A549 treated with Mapracorat at 1 μM for 4 hours (cell line): ENCODE measurements at places on chromosomes 7 and 10. TPM values are rescaled to one million over a fixed set of nuclear protein-coding genes. Genes with fewer than 3 reads are reported as not detected.

SERPINE1 gene
- total RNA-seq: 1,598 to 2,064 TPM (median 1,785 TPM) in 5 replicates

AGAP6 gene
- total RNA-seq: 7.3 to 10.0 TPM (median 8.6 TPM) in 5 replicates

CCDC7 gene
- total RNA-seq: 0.63 to 0.97 TPM (median 0.82 TPM) in 5 replicates

ZNF239 gene
- 1.7 to 2.5 TPM (median 1.9 TPM) in 5 replicates for total RNA-seq

SEM1 gene
- 304 to 660 TPM (median 347 TPM) in 5 replicates for total RNA-seq

AKR1B15 gene
- total RNA-seq: 21.6 to 38.9 TPM (median 35.8 TPM) in 5 replicates

DGKB gene
- total RNA-seq: not detected in 5 replicates

MINPP1 gene
- total RNA-seq: 21.0 to 26.5 TPM (median 24.6 TPM) in 5 replicates

GJC3 gene
- total RNA-seq: 0.12 to 0.21 TPM (median 0.12 TPM) in 3 of 5 replicates, not detected in the others

CPXM2 gene
- 0.07 TPM in 1 of 5 replicates, not detected in the others for total RNA-seq

UCN3 gene
- not detected in 5 replicates for total RNA-seq

VWDE gene
- 0.28 to 1.4 TPM (median 0.58 TPM) in 5 replicates for total RNA-seq

ZNF503 gene
- total RNA-seq: 6.6 to 10.4 TPM (median 9.6 TPM) in 5 replicates

SPDYE11 gene
- total RNA-seq: not detected in 5 replicates

CUBN gene
- total RNA-seq: 0.03 to 0.15 TPM (median 0.08 TPM) in 5 replicates

TWIST1 gene
- total RNA-seq: 1.5 to 4.4 TPM (median 3.9 TPM) in 5 replicates

PTF1A gene
- total RNA-seq: not detected in 5 replicates

PTN gene
- total RNA-seq: not detected in 5 replicates

STEAP4 gene
- 0.07 TPM in 1 of 5 replicates, not detected in the others for total RNA-seq

ITGB8 gene
- total RNA-seq: 0.60 to 1.8 TPM (median 1.3 TPM) in 5 replicates

HHEX gene
- total RNA-seq: 12.0 to 13.6 TPM (median 12.8 TPM) in 5 replicates

PNLIPRP1 gene
- total RNA-seq: not detected in 5 replicates

COMTD1 gene
- total RNA-seq: 34.3 to 62.0 TPM (median 58.9 TPM) in 5 replicates

HMX3 gene
- total RNA-seq: not detected in 5 replicates

CUEDC2 gene
- 61.2 to 70.8 TPM (median 65.6 TPM) in 5 replicates for total RNA-seq

SAMD9 gene
- 2.5 to 5.1 TPM (median 4.0 TPM) in 5 replicates for total RNA-seq

RFC2 gene
- 53.3 to 64.9 TPM (median 54.5 TPM) in 5 replicates for total RNA-seq

DOCK1 gene
- total RNA-seq: 20.1 to 25.5 TPM (median 24.2 TPM) in 5 replicates

CRHR2 gene
- 0.05 to 0.08 TPM (median 0.05 TPM) in 4 of 5 replicates, not detected in the other for total RNA-seq

SUGCT gene
- 0.98 to 1.8 TPM (median 1.1 TPM) in 5 replicates for total RNA-seq

ECHDC3 gene
- 8.8 to 10.6 TPM (median 9.4 TPM) in 5 replicates for total RNA-seq

CALCR gene
- not detected in 5 replicates for total RNA-seq

STOX1 gene
- total RNA-seq: 0.33 to 0.86 TPM (median 0.60 TPM) in 5 replicates

CYP2C18 gene
- 0.07 to 0.11 TPM in 2 of 5 replicates, not detected in the others for total RNA-seq

OTUD1 gene
- total RNA-seq: 2.7 to 4.2 TPM (median 3.4 TPM) in 5 replicates

CFAP58 gene
- 0.11 to 0.24 TPM (median 0.15 TPM) in 5 replicates for total RNA-seq

OR2A7 gene
- not detected in 5 replicates for total RNA-seq

ATG9B gene
- total RNA-seq: 0.39 to 0.66 TPM (median 0.65 TPM) in 5 replicates

MICALL2 gene
- 14.8 to 30.8 TPM (median 24.2 TPM) in 5 replicates for total RNA-seq

AGR2 gene
- total RNA-seq: 100 to 177 TPM (median 136 TPM) in 5 replicates

ASB13 gene
- total RNA-seq: 19.3 to 25.7 TPM (median 23.5 TPM) in 5 replicates

HABP2 gene
- 0.04 to 0.13 TPM (median 0.09 TPM) in 4 of 5 replicates, not detected in the other for total RNA-seq

HDAC9 gene
- 0.16 to 0.25 TPM (median 0.24 TPM) in 5 replicates for total RNA-seq
